ENCODE measurements at places on chromosomes 3 and 15. TPM values are rescaled to one million over a fixed set of nuclear protein-coding genes. Genes with fewer than 3 reads are reported as not detected.

Gene CHRNA5
- total RNA-seq: 1.9 TPM

Gene PDZRN3
- total RNA-seq: 4.3 TPM

Gene CLN6
- 6.5 TPM for total RNA-seq

Gene CAPN3
- total RNA-seq: 2.4 TPM

Gene CHSY1
- 13.1 TPM for total RNA-seq

Gene GPR149
- total RNA-seq: not detected

Gene CSPG5
- total RNA-seq: 0.09 TPM

Gene MAGEL2
- total RNA-seq: 0.19 TPM

Gene ATP13A5
- total RNA-seq: 0.05 TPM

GRCh38 chr3:9302425-9303181, 53.2 kb upstream of the SRGAP3 start:
- H3K36me3 ChIP-seq: no peaks in the 10 kb centered on the region
- peak; percentile 67 for DNase-seq
- H3K27me3 ChIP-seq: peaks cover 2% of the 10 kb centered on the region
- H3K4me1 ChIP-seq: no peaks in the 10 kb centered on the region
- no peak overlapping the region for H3K4me3 ChIP-seq

DNA sequence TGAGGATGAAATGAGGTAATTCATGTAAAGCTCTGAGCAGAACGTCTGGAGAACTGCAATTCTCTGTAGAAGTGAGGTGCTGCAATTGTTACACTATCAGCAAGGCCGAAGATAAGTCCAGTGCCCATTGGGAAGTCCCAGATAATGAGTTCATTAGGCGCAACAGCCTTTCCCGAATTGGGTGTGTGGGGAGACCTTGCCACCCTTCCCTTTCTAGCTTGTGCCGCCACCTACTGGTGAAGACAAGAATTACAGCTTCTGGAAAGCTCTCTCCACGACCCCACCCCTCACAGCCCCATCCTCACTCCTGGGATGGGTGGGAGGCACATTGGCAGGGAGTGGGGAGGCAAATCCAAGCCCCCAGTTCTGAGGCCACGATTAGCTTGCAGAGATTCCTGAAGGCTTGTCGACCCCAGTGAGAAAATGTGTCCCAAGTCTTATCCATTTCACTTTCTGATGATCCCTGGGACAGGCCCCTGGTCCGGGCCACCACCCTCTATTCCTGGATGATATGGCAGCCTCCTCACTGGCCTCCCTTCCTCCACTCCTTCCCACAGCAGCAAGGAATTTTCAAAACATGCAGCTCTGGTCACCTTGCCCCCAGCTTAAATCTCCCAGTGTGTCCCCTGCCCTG, 36.4 kb downstream of the FAM3D start:
- no peak overlapping the region for H3K27ac ChIP-seq
- no peak overlapping the region for H3K4me3 ChIP-seq
- H3K4me1 ChIP-seq: peaks cover 7% of the 10 kb centered on the region
- H3K27me3 ChIP-seq: peaks cover 2% of the 10 kb centered on the region
- no peaks in the 10 kb centered on the region for H3K36me3 ChIP-seq

DNA sequence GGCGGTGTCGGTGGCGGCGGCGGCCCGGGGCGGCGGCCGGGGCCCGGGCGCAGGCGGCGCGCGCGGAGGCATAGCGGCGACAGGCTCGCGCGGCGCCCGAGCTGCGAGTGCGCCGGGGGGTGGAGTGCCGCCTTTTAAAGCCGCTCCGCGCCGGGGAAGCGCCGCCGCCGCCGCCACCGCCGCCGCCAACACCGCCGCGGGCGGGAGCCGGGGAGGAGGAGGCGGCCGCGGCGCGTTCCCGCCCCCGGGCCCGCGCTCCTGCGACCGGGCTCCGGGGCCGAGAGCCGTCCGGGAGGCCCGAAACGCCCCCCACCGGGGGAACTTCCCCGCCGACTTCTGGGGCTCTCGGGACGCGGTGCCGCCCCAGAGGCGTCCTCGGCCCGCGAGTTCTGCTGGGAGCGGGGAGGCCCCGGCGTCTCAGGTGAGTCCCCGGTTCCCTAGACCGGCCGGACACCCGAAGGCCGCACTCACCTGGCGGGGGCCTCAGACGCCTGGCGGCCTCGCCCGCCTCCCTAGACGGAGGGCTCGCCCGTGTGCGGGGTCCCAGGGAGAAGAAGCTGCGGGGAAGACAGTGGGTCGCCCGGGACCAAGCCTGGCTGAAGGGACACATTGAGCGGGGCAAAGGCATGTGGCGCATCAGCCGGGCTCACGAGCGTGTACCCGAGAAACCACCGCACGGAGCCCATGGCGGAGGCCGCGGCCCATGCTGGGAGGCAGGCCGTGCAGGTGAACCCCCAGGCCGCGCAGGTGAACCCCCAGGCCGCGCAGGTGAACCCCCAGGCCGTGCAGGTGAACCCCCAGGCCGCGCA, at the start of gene PCSK6:
TSS of gene PCSK6 (minus strand) at position 109 of the 809 bp plus-strand sequence. CDS start at position 72, 37 bp downstream.
- no peaks in the 10 kb centered on the region for H3K36me3 ChIP-seq
- H3K4me1 ChIP-seq: no peaks in the 10 kb centered on the region
- H3K4me3 ChIP-seq: peak within 1 kb of the TSS; percentile 36
- peaks cover 58% of the 10 kb centered on the region for H3K27me3 ChIP-seq
- no peak for DNase-seq

DNA sequence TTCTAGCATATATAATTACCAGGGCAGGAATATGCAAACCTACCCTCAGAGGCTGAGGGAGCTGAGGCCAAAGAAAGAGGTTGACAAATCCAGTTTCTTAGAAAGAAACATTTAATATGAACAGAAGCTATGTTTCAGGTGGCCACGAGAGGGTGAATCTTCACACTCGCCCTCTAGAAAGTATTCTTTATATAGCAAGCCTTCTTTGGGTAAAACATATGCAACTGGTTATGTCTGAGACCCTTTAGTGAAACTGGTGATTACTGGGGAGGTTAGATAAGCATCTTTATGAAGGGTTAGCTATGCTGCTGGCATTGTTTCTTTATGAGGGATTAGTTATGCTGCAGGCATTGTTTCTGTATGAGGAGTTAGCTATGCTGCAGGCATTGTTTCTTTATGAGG, 50.7 kb upstream of the GOLGA6L2 start:
- H3K4me1 ChIP-seq: no peaks in the 10 kb centered on the region
- H3K27ac ChIP-seq: no peak overlapping the region
- no peak for DNase-seq
- no peak overlapping the region for H3K4me3 ChIP-seq
- H3K27me3 ChIP-seq: no peaks in the 10 kb centered on the region

- no peak for DNase-seq
- H3K27ac ChIP-seq: no peak overlapping the region
- H3K4me1 ChIP-seq: no peaks in the 10 kb centered on the region
- H3K36me3 ChIP-seq: peaks cover 9% of the 10 kb centered on the region
Measured at GRCh38 chr3:197083486-197083885, 53.9 kb upstream of the MELTF start.

- no peaks in the 10 kb centered on the region for H3K36me3 ChIP-seq
- no peaks in the 10 kb centered on the region for H3K4me1 ChIP-seq
- H3K27ac ChIP-seq: no peak overlapping the region
- no peak overlapping the region for H3K4me3 ChIP-seq
- H3K27me3 ChIP-seq: no peaks in the 10 kb centered on the region
Measured at GRCh38 chr3:31890007-31890406, 91.1 kb downstream of the OSBPL10 start.

GRCh38 chr3:77626157-77626556, 586.3 kb downstream of the ROBO2 start:
- H3K36me3 ChIP-seq: no peaks in the 10 kb centered on the region
- no peak overlapping the region for H3K4me3 ChIP-seq
- no peaks in the 10 kb centered on the region for H3K4me1 ChIP-seq
- no peaks in the 10 kb centered on the region for H3K27me3 ChIP-seq
- H3K27ac ChIP-seq: no peak overlapping the region

GRCh38 chr3:106491796-106492195, 623.0 kb upstream of the CBLB start:
- H3K36me3 ChIP-seq: no peaks in the 10 kb centered on the region
- no peaks in the 10 kb centered on the region for H3K27me3 ChIP-seq
- no peaks in the 10 kb centered on the region for H3K4me1 ChIP-seq
- no peak overlapping the region for H3K4me3 ChIP-seq
- H3K27ac ChIP-seq: no peak overlapping the region
- no peak for DNase-seq

- no peaks in the 10 kb centered on the region for H3K27me3 ChIP-seq
- no peak overlapping the region for H3K4me3 ChIP-seq
- H3K4me1 ChIP-seq: no peaks in the 10 kb centered on the region
Measured at GRCh38 chr3:38587548-38588131, 61.8 kb downstream of the SCN5A start.

- H3K27me3 ChIP-seq: peaks cover 15% of the 10 kb centered on the region
- peaks cover 1% of the 10 kb centered on the region for H3K4me1 ChIP-seq
- DNase-seq: no peak
Measured at GRCh38 chr3:53051929-53052328, 6.1 kb upstream of the SFMBT1 start.

GRCh38 chr3:35635926-35636683, 3.2 kb upstream of the ARPP21 start:
- no peak overlapping the region for H3K27ac ChIP-seq
- no peak overlapping the region for H3K4me3 ChIP-seq
- DNase-seq: no peak

DNA sequence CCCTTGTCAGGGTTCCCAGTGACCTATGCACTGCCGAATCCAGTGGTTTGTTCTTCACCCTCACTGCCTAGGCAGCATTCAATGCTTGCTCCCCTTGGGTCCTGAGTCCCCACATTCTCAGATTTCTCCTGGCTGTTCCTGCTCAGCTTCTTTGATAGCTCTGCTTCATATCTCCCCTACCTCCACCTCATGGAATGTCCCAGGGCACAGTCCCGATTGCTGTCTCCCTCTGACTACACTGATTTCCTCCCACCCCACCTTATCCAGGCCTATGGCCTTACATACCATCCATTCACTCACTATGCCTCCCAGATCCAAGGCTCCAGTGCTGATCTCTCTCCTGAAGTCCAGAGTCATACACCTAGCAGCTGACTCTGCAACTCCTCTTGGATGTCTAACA, 1.5 kb upstream of the CDHR4 start:
- H3K36me3 ChIP-seq: no peaks in the 10 kb centered on the region
- no peak overlapping the region for H3K27ac ChIP-seq
- H3K4me3 ChIP-seq: no peak overlapping the region
- peaks cover 4% of the 10 kb centered on the region for H3K27me3 ChIP-seq
- DNase-seq: no peak

DNA sequence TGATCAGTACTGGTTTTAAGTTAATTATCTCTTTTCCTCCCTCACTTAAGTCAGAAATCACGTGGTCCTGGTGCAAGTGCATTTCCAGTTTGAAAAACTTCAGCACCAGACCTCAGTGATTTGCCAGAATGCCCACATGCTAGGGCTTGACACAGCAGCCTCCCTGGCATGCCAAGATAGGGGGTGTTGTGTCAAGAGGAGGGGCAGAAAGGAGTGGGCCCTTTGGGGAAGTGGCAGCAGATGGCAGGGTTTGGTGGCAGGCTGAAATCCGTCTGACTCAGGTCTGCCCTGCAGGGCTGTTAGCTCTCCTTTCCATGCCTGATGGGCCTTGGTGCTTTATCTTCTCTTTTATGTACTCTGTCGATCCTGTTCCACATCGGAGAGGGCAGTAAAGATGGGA, 23.4 kb downstream of the PXK start:
- H3K27me3 ChIP-seq: no peaks in the 10 kb centered on the region
- no peak overlapping the region for H3K27ac ChIP-seq
- DNase-seq: no peak
- peaks cover 18% of the 10 kb centered on the region for H3K4me1 ChIP-seq
- no peak overlapping the region for H3K4me3 ChIP-seq

- H3K4me3 ChIP-seq: no peak overlapping the region
- no peak overlapping the region for H3K27ac ChIP-seq
- no peaks in the 10 kb centered on the region for H3K27me3 ChIP-seq
Measured at GRCh38 chr15:47872869-47873432, 155.6 kb downstream of the SEMA6D start.

GRCh38 chr3:152790651-152791387, 44.1 kb upstream of the P2RY1 start:
- H3K36me3 ChIP-seq: no peaks in the 10 kb centered on the region
- no peak overlapping the region for H3K27ac ChIP-seq
- no peaks in the 10 kb centered on the region for H3K4me1 ChIP-seq
- no peaks in the 10 kb centered on the region for H3K27me3 ChIP-seq

- no peaks in the 10 kb centered on the region for H3K36me3 ChIP-seq
- no peak overlapping the region for H3K4me3 ChIP-seq
- no peak overlapping the region for H3K27ac ChIP-seq
- DNase-seq: no peak
Measured at GRCh38 chr3:149468504-149469212, 5.8 kb upstream of the TM4SF4 start.

GRCh38 chr3:187013159-187013716, 82.9 kb downstream of the ST6GAL1 start:
- peaks cover 36% of the 10 kb centered on the region for H3K4me1 ChIP-seq
- no peaks in the 10 kb centered on the region for H3K27me3 ChIP-seq
- H3K36me3 ChIP-seq: peaks cover 13% of the 10 kb centered on the region

- no peak overlapping the region for H3K4me3 ChIP-seq
- peaks cover 6% of the 10 kb centered on the region for H3K27me3 ChIP-seq
- peaks cover 11% of the 10 kb centered on the region for H3K4me1 ChIP-seq
- no peaks in the 10 kb centered on the region for H3K36me3 ChIP-seq
- no peak for DNase-seq
Measured at GRCh38 chr3:115785782-115786181, 162.5 kb downstream of the GAP43 start.

GRCh38 chr3:71724584-71725270, 475 bp downstream of the EIF4E3 start:
- peak overlapping the region; percentile 82 for H3K27ac ChIP-seq
- peaks cover 45% of the 10 kb centered on the region for H3K4me1 ChIP-seq
- peaks cover 29% of the 10 kb centered on the region for H3K27me3 ChIP-seq
- DNase-seq: no peak
- H3K36me3 ChIP-seq: no peaks in the 10 kb centered on the region
- peak overlapping the region; percentile 51 for H3K4me3 ChIP-seq

DNA sequence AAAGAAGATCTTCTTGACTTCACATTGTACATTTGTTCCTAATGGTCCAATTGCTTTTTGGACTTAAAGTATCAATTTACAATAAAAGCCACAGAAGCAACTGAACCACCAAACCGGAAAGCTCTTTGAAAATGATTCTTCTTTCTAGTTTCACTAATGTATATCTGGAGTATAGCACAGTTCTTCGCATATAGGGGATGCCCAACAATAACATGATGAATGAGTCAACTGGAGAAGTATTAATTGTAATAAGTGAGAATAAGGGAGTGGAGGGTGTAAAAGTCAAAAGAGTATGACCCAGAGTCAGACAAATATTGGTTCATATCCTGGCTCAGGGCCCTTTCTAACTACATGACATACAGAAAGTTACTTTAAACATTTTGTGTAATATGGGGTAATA, 425.2 kb downstream of the ZBTB20 start:
- H3K4me1 ChIP-seq: no peaks in the 10 kb centered on the region
- H3K4me3 ChIP-seq: no peak overlapping the region
- H3K27ac ChIP-seq: no peak overlapping the region
- no peaks in the 10 kb centered on the region for H3K27me3 ChIP-seq

DNA sequence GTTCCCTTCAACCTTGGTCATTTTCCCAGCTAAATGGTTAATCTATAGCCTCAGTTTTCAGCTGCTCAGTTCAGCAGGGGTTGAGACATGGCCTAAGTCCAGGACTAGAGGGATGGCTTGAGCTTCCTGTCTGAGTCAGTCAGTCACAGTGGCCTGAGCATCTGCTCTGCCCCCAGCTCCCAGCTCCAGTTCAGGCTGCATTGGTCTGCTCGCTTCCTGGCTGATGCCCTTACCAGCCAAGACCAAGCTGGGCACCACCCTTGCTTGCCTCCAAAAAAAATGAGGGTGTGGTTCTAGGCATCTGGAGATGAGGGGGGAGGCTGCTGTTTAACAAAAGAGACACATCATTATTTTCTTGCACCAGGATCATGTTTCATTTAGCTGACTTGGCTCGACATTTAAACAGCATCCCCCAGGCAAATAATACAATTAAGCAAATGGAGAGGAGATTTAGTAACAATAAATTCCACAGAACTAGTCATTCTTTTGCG, 70.7 kb downstream of the WNT5A start:
- no peaks in the 10 kb centered on the region for H3K36me3 ChIP-seq
- H3K4me3 ChIP-seq: no peak overlapping the region
